ENCODE measurements at places on chromosomes 3 and 15. TPM values are rescaled to one million over a fixed set of nuclear protein-coding genes. Genes with fewer than 3 reads are reported as not detected.

Gene TTBK2
- 34.7 TPM for total RNA-seq

Gene SENP8
- 2.4 TPM for total RNA-seq

Gene PLA2G4F
- total RNA-seq: not detected

Gene LRRC2
- 2.2 TPM for total RNA-seq

GRCh38 chr3:45933591-45933990 is 9.7 kb upstream of the CXCR6 start:
- DNase-seq: no peak

DNA sequence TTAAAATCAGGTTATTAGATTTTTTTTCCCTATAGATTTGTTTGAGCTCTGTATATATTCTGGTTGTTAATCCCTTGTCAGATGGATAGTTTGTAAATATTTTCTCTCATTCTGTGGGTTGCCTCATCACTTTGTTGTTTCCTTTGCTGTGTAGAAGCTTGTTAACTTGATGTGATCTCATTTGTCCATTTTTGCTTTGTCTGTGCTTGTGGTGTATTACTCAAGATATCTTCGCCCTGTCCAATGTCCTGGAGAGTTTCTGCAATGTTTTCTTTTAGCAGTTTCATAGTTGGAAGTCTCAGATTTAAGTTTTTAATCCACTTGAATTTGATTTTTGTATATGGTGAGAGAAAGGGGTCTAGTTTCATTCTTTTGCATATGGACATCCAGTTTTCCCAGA is 699.1 kb downstream of the NAALADL2 start:
- DNase-seq: no peak

DNA sequence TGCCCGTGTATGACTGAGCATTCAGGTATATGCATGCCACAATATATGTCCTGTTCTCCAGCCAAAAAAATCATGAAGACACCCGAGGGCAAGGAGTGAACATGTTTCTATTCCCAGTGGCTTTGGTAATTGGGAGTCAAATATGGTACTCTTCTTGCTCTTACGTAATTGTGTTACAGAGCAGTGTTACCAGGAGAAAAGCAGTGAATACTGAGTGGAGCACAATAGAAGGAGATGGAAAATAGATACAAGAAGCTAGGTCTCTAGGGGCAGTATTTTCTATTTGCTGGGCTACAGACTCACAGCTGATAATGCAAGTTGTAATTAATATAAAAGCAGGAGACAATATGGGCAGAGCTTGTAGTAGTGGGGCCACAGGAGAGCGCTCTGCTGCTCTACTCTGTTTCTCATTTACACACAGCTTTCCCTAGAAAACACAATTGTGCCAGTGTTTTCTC is 13.2 kb downstream of the MEIS2 start:
- no peak for DNase-seq

- no peak for DNase-seq
These were observed at the start of gene FAM107A for GRCh38 chr3:58577269-58577821. Gene FAM107A, minus strand, starts transcription at chr3:58577391. Its CDS starts 7,531 bp downstream, at chr3:58569860.

DNA sequence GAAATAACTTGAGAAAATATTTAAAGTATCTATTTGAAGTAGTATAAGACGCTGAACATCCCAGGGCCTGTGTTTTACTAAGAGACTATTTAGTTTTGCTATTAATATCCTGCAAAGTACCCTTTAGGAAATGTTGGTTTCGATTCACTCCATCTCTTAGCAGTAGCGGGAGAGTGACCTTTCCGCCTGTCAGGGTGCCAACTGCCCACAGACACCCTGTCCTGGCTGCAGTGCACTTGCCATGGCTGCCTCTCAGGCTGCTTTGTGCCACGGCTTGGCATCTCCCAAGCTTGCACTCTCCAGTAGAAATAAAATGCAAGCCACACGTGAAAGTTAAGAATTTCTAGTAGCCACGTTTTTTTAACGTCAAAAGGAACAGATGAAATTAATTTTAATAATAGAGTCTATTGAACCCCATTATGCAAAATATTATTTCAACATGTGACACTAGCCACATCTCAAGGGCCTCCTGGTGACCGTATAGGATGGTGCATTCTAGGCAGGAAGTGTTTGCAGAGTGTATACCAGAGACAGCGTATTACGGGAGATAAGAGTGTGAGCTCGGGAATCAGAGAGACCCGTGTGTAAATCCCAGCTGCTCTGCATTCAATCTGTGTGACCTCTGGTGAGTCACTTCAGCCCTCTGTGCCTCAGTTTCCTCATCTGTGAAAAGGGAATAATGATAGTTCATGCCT is 19.8 kb downstream of the ADAMTS9 start:
- DNase-seq: peak; percentile 78

DNA sequence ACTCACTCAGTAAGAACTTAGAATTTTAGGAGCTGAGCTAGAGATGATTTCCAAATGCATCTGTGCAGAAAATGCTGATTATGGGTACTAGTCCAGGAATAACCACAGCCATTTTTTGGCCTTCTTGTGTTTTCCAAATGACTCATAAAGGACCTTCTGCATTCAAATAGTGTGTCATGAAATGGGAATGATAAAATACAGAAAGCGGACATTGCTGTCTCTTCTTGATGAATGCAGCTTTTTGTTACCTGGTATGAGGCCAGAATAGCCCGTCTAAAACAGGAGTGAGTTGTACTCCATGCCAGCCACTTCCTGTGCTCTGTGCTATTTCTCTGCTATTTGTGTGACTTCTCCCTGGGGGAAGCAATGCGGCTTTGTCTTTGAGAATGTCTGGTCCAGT is 20.5 kb upstream of the FRMD5 start:
- no peak for DNase-seq

DNA sequence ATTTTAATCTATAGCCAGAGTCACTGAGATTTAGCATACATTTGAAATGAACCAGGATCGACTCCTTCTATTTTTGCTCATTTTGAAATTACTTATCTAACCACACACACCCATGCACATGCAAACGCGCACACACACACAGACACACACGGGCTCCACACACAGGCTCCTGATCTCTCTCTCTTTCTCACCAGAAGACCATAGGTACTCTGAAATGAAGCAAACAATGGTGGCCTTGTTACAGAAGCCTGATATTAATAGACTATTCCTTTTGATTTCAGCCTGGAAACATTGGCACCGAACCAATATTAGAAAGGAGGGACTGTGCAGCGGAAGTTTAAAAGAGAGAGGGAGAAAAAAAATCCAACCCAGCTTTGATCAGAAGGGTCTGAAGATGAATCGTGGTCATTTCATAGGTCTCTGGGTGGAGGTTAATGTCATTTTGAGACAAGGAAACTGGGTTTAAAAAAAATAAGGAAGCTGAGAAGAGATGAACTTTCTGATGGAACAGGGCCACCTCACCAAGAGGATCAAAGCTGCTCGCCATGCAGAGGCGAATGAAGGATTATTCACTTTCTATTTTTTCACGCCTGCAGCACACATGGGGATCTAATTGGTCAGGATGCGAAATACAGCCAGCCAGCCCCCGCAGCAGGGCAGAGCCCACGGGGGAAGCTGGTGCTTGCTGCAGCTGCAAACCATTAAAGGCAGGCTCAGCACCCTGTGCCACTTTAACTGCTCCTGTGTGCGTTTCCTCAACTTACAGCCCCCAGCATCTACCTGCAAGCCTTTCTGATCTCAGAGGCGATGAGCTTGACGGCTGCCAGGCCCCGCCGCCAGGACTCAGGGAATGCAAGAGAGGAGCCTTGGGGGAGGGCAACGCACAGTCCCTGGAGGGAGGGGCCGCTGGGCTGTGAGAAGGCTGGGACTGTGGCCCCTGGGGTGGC is 88.8 kb downstream of the HES1 start:
- DNase-seq: no peak

DNA sequence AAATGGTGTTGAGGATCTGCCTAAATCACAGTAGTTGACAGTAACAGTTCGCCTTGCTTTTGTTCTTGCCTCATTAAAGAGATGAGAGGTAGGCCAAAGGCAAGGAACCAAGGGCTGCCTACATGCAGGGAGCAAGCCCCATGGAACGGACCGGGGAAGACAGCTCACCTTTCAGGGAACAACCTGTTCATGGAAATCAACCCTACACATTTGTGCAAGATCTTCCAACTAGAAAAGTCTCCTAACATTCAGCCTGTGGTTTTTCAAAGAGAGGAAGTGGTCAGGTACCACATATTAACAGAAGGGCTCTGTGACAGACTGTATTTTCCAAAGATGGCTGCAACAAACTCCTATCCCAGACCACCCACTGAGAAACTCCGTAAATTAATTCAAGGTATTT is 1031.8 kb upstream of the NR2F2 start:
- no peak for DNase-seq
